ENCODE measurements at places on chromosomes 3 and 15.

DNA sequence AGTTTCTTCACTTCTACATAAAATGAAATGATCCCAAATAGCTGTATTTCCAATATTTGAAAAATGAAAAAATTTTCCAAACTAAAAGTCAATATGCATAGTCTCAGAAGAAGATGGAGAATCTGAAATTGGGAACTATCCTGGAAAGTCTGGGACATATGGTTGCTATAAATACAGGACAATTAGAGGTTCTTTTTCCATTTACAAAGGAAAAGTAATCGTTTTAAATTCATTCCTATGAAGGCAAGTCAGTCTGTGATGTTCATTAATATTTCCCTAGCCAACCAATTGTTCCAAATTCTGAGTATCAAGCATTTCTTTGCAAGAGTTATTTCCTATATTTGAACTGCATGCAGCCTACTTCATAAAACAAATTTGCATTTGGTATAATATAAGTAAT is 102.2 kb downstream of the NEDD4 start:
- DNase-seq = no peak

DNA sequence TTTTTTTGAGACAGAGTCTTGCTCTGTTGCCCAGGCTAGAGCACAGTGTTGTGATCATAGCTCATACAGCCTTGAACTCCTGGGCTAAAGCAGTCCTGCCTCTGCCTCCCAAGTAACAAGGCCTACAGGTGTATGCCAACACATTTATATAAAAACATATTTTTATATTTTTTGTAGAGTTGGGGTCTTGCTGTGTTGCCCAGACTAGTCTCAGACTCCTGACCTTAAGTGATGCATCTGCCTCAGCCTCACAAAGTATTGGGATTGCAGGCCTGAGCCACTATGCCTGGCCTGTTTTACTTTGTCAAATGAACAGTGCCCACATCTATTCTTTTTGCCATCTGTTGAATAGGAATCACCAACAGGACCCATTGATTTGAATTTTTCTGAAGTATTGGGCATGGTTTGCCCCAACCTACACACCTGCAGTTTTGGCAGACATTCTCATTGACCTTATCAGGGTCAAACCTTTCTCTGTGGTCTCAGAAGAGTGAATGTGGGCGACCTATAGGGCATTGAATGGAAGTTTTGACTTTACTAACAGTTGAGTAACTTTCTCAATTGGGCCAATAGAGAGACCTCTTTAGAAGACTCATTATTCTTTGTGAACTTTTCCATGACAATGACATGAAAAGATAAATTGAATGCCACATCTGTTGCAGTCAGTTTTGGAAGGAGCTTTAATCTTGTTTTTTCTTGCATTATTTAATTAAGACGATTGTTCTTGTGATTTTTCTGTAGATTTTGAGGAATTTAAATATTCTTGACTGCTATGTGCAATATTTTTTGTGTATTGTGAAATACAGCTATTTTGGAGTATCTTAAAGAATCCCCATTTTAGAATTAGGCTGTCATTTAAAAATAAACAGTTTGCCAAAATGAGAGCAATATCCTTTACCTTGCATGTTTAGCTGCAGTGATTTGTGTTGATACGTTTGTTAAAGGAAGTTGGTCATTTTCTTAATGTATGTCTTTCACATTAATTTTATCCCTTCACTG is 2.7 kb downstream of the IREB2 start:
- no peak for DNase-seq

- no peak for DNase-seq
Observed at GRCh38 chr3:173398111-173398479, 551 bp downstream of the NLGN1 start.

- no peak for DNase-seq
Observed at GRCh38 chr3:129343643-129344360, 65.1 kb downstream of the HMCES start.

Data from stimulated activated CD8-positive, alpha-beta memory T cell treated with anti-CD3 and anti-CD28 coated beads, Interleukin-7, amount 100 ng/mL, for 1 hour (primary cell).